ENCODE measurements at places on chromosomes 7 and 10.

GRCh38 chr7:8386926-8387550, 46.4 kb upstream of the NXPH1 start:
- DNase-seq: no peak

DNA sequence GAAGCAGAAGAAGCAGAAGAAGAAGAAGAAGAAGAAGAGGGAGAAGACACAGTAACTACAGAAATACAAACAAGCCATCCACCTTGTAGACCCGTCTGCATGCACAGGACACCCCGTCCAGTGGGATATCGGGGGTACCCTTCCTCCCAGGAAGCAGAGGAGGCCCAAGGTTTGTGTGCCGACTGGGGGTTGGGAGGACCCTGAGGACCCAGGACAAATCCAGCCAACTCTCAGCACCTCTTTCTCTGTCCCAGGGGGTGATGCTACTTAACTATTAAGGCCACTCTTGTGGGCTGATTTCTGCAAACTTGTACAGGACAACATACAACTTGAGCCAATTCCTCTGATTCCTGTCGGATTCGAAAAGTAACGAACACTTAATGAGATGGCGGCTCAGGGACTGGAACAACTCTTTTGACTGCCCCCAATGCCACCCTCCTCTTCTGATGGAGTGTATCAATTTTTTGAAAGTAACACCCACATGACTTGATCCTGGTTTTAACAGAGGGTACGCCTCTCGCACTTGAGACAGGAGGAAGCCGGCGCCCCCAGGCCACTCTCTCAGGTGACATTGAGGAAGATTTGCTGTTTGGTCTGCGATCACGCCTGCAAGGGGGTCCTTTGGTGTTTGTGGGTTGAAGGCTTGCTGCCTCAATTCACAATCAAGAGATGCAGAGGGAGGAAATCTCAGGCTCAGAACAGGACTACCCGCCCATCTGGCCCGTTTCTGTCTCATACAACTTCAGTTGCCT, 192.6 kb downstream of the TNS3 start:
- DNase-seq: no peak

- peak; percentile 83 for DNase-seq
These were observed 43.8 kb downstream of the ITIH5 start for GRCh38 chr10:7622969-7623368.

DNA sequence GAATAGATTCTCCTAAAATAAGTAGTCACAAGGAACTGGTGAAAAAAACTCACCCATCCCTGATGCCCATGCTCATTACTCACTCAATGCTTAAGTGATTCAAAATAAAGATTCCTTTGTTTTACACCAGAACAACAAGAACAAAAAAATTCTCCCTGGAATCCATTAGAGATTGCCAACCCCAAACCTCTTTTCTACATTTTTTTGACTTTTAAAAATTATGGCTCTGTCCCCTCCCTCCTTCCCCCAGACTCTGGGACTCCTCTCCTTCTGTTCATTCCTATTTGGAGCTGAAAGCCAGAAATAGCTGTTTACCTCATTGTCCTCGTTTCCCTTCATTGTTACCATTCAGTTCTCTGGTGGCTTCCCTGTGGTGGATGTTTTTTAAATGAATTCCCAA, 63.2 kb upstream of the FHIP2A start:
- DNase-seq: no peak

DNA sequence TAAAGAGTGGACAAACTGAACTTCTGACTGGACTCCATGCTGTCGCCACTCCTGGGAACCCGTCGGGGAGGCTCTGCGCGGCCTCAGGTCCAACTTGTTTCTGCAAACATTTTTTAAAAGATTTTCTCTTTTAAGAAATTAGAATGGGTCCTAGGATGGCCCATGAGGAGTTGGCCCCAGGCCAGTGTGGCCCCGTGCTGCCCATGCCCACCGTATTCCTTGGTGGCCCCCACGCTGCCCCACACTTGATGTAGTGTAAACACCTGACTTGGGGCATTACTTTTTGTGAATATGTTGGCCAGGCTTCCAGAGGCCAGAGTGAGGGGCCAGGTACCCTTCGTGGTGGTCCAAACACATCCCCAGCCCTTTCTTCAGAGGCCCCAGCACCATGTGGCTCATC, 19.3 kb downstream of the ZNF316 start:
- DNase-seq: no peak

- DNase-seq: no peak
These were observed 376.6 kb upstream of the KCND2 start for GRCh38 chr7:119896386-119896785.

DNA sequence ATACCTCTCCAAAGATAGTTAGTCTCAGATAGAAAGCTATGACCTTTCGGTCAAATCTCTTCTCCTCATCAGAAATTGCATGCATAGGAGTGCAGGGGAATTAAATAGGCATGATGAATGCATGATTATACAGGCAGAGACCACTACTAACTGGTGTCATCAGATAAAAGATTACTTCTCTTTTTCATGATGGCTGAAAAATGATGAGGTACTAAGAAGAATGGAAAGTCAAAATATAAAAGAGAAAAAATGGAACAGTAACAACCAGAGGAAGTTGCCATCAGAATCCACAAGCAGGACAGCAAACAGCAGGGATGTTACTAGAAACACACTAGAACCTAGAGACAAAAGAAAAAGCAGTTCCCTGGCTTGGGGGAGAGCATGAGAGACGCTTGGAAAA, 31.6 kb downstream of the CTTNBP2 start:
- DNase-seq: no peak

DNA sequence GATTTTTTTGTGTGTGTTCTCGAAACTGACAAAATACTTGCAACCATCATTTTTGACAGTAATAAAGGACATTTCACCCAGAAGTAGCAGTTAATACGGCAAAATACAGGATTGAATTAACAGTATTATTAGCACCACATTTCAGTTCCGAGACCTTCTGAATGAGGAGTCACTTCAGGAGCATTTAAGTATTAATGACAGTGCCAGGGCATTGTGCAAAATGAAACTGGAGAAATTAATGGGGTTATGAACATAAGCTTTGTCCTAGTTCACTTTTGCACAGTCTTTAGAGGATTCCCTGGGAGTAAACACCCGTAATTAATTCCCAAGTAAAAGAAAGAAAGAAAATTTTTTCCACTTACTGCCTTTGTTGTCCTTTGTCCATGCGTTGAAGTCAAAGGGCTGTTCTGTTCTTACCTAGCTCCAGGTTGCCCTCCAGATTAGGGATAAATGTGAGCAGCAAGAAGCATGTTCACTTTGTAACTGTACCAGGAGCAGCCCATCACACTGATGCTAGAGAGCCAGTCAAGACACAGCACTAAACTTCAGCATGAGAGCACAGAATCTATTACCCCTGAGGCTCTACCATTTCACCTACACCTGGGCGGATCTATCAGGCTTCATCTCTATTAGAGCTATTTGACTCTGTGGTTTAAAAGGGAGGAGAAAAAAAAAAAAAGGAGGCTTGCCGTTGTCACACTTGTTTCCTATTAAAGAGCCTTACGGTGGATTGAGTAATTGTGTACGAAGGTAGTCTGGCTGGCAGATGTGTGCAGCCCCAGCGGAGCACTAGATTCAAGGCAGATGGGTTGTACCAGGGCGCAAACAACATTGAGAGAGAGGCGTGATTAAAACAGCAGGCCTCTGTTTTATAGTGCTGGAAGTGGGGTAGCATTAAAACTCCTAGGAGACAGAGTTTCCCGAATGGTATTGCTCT, 297.8 kb upstream of the SEMA3A start:
- DNase-seq: peak; percentile 55

- no peak for DNase-seq
These were observed 93.1 kb upstream of the STEAP4 start for GRCh38 chr7:88399696-88400240.

DNA sequence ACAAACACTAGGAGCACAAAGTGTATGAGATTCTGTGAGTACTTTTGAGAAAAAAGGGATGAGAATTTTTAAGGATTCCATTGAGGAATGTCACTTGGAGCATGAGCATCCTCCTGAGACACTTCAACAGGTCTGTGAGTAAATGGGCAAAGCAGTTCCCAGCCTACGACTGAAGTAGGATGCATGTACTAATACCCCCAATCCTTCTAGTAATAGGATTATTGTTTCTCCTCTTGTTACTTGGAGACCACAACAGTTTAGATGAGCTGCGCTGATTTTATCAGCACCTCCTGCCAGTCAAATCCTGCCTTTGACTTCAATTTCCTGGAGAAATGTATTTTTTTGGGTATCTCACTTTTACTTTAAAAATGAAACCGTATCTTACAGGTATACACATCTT, 820 bp downstream of the BBS9 start:
- DNase-seq: no peak

DNA sequence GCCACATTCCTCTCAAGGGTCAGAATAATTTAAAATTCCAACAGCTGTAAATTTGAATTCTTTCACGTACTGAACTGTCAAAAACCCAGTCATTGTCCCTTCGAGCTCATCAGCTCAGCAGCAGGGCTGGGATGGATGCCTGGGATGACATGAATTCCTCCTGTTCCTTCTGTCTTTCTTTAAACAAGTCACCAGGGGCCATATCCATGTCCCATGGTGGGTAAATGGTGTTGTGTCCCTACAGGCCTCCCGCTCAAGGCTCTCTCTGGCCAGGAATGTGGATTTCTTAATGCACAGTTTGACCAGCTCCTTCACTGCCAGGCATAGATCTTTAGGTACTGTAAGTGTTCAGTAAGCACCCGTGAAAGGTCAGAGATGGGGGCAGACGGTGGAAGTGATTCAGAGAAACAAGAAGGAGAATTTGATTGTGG, 13.8 kb upstream of the TECPR1 start:
- DNase-seq: no peak

GRCh38 chr10:20814116-20814515, 83.0 kb downstream of the NEBL start:
- no peak for DNase-seq

DNA sequence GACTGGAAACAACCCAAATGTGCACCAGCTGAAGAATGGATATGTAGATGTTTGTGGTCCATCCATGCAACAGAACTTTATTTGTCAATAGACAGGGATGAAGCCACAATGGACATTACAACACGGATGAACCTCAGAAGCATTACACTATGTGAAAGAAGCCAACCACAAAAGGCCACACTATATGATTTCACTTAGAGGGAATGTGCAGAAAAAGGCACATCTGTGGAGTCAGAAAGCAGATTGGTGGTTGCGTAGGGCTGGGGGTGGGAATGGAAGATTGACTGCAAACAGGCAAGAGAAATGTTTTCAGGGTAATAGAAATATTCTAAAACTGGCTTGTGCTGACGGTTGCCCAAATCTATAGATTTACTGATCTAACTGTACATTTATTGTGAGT, 34.3 kb upstream of the WASHC2A start:
- DNase-seq: no peak

- no peak for DNase-seq
These were observed 945 bp downstream of the ADD3 start for GRCh38 chr10:110008518-110009339.

DNA sequence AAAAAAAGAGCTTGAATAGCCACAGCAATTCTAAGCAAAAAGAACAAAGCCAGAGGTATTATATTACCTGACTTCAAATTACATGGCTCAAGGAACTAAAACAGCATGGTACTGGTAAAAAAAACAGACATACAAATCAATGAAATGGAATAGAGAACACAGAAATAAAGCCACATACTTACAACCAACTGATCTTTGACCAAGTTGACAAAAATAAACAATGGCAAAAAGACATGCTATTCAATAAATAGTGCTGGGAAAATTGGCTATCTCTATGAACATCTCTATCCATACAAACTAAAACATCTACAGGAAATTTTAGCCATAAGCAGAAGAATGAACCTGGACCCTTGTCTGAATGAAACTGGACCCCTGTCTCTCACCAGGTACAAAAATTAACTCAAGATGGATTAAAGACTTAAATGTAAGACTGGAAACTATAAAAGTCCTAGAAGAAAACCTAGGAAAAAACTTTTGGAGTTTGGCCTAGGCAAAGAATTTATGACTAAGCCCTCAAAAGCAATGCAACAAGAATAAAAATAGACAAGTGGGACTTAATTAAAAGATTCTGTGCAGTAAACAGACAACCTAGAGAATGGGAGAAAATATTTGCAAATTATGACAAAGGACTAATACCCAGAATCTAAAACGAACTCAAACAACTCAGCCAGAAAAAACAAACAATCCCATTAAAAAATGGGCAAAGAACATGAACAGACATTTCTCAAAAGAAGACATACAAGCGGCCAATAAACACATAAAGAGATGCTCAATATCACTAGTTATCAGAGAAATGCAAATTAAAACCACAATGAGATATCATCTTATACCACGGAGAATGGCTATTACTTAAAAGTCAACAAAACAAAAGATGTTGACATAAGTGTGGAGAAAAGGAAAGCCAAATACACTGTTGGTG, 72.8 kb upstream of the DDC start:
- DNase-seq: peak; percentile 12

- no peak for DNase-seq
These were observed 208.7 kb upstream of the FAM3C start for GRCh38 chr7:121604627-121605316.

- no peak for DNase-seq
These were observed 203.1 kb downstream of the TPK1 start for GRCh38 chr7:144632724-144633123.

- no peak for DNase-seq
These were observed 25.0 kb upstream of the PPA1 start for GRCh38 chr10:70258216-70258615.

DNA sequence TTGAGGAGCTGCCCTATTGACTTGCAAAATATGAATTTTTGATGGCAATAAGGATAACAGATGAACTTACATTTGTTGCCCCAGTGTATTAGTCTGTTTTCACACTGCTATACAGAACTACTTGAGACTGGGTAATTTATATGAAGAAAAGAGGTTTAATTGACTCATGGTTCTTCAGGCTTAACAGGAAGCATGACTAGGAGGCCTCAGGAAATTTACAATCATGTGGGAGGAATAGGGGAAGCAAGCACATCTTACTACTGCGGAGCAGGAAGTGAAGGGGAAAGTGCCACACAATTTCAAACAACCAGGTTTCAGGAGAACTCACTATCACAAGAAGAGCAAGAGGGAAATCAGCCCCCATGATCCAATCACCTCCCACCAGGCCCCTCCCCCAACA, 57.9 kb downstream of the ZNF22 start:
- DNase-seq: no peak

DNA sequence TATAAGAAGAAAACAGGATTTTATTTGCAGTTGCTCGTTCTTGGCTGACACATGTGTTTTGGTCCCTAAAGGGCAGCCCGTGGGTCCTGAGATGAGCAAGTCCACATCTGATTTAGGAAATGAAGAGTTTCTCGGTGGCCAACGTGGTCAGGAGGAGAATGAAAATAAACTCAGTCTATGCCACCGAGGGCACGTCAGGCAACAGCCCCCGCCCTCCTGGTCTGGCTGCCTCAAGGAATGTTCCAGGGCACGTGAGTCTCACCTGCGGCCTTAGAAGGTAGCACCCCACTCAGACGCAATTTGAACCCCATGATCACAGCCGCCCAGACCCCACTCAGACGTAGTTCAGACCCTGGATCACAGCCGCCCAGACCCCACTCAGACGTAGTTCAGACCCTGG, 197.2 kb downstream of the ADARB2 start:
- DNase-seq: no peak

Measured in NCI-H2081 (cell line).